ENCODE measurements at places on chromosomes 5 and 9.

DNA sequence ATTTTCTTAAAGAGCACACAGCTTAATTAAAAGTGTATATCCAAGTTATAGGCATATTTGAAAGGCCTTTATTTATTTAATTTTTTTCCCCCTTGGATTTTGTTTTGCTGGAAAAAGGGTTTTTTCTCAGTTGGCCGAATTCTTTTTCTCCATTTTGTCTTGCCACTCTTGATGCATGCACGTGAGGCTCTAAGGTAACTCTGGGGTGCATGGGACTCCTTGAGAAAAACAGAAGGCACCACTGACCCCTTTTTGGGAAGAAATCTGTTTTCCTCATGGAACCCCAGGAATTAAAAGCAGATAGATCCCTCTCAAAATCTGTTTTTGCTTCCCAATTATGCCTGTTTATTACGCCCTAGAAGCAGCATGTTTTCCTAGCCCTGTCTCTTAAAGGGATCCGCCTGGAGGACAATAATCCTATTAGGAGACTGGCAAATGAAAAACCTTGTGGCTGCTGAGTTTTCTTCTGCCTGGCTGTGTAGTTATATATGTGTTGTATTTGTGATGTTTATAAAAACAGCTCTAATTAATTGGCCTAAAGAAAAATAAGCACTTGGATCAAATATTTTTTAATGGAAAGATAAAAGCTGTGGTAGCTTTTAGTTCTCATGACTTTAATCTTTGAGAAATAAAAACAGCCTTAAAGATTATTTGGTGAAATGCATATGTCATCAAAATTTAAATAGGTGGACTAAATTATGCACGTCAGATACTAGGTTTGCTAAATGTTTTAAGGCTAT lies 435.1 kb upstream of the CDH9 start:
- no peak for DNase-seq

DNA sequence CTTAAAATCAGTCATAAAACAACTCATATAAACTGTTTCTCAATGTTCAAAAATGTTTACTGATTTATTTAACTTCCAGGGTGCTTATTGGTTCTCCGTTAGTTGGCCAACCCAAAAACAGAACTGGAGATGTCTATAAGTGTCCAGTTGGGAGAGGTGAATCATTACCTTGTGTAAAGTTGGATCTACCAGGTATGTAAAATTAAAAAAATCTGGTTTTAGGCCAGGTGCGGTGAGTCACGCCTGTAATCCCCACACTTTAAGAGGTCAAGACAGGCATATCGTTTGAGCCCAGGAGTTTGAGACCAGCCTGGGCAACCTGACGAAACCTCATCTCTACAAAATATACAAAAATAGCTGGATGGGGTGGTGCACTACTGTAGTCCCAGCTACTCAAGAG lies 73.7 kb downstream of the ITGA1 start:
- no peak for DNase-seq

- DNase-seq, result no peak
Measured at GRCh38 chr9:128084746-128085145, 16.7 kb downstream of the SLC25A25 start.

DNA sequence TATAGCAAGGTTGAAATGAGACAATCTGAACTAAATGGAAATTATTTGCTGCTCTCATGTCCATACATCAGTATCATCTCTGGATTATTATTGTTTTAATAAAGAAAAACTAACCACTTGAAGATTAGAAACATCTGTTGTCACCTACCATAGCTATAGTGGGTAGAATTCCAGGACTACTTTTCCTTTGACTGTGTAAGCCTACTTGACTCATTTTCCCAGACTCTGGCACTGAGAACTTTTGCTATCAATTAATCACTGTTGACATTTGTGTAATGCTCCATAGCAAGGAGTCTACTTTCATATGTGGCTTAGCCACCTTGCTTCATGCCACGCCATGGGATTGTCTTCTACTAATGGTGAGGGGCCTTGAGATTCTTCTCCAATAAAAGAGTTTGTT lies 59.9 kb upstream of the ARRDC3 start:
- DNase-seq, result no peak

- DNase-seq, result no peak
Measured at GRCh38 chr5:23977997-23978396, 470.6 kb downstream of the PRDM9 start.

GRCh38 chr9:115098226-115098965 lies 19.6 kb downstream of the TNC start:
- no peak for DNase-seq

- DNase-seq, result no peak
Measured at GRCh38 chr9:127707766-127708165, 978 bp downstream of the CFAP157 start.

DNA sequence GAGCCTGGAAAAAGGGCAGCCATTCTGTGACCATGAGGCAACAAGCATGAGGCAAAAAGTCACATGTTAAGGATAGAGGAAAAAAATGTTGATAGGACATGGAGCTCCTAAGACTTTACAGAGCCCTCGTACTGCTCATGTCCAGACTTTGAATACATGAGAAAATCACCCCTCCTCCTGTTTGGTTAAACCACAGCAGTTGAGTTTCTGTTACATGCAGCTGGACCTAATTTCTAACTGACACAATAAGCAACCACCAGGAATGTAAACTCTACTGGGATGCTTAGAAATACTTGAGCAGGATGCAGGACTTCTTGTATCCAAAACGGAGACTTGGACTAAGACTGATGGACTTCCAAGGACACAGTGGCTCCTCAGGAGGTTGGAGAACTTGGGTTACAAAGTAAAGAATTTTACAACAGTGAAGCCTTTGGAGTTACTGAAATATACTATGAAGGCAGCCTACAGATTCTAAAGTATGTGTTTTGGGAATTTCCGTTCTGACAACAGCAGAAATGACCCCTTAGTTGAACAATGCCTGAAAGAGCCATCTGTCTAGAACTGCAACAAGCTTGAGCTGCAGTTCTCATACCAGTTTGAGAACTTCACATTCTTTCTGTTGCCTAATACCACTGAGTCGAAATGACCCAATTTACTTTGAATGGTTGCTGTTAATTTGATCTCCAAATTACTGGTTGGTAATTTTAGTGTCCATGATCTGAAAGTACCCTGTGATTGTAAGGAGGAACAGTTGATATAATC lies 268.9 kb downstream of the PIK3R1 start:
- DNase-seq, result no peak

DNA sequence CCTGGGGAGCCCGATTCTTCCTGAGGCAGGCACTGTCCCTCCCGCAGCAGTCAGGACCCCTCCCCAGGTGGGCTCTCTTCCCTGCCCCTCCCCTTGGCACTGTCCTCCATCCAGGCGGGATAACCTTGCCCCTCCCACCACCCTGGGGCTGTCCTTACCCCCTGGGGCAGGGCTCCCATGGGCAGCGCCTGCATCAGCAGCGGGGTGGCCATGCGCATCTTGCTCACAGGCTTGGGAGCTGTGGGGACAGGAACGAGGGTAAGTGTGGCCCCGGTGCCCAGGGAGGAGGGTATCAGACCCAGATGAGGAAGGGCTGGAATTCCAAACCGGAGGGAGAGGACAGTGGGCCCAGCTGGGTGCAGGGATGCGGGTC lies 6.0 kb downstream of the CD74 start:
- DNase-seq, result no peak

DNA sequence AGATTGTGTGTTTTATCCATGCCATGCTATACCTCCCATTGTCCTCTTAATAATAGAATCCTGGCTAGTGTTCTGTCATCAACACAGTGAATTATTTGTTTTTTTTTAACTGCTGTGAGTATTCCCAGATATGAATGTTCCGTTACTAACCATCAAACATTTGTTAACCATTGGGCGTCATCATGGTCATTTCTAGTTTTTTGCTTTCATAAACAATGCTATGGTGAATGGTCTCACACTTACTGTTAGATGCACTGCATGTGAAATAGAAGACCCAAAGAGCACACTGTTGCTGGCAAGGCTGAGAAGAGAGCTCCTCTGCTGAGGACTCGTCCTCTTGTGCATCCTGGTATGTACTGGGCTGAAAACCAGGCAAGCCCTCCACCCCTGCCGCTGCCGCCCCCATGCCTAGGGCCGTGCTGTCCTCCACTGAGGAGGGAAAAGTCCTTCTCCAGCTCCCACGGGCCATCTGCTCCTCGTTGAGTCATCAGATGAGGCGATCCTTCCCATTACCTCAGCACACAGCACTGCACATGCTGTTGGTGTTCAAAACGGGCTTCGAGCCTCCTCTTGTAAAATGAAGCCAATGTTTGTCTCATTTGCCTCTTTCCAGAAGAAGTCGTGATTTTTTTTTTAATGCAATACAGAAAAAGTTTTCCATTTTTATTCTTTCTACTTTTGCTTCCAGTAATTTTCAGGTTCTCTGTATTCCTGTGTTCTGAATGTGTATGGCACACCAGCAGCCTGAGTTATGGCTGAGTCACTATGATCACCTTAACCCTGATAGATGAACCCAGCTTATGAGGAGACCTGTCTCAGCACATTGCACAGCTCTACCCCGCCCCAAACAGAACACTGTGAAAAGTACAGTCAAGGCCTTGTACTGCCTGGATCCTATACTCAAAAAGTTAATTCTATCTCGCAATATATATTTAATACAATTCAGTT lies 219.0 kb downstream of the AOPEP start:
- no peak for DNase-seq

Measured in NCI-H1417 treated with DMSO at 0.1 percent for 48 hours (cell line).